ENCODE measurements at places on chromosomes 13 and 19. TPM values are rescaled to one million over a fixed set of nuclear protein-coding genes. Genes with fewer than 3 reads are reported as not detected.

The CEACAM6 gene
- 141 TPM for polyA plus RNA-seq

The CBLC gene
- polyA plus RNA-seq: 35.0 TPM

The GSX1 gene
- polyA plus RNA-seq: not detected

The ZNF560 gene
- 0.05 TPM for polyA plus RNA-seq

The MED16 gene
- polyA plus RNA-seq: 33.0 TPM

The TRPM4 gene
- 11.4 TPM for polyA plus RNA-seq

The FLT1 gene
- 2.1 TPM for polyA plus RNA-seq

The SLITRK1 gene
- polyA plus RNA-seq: not detected

The PSG7 gene
- polyA plus RNA-seq: not detected

The RFC3 gene
- 3.4 TPM for polyA plus RNA-seq

The KLK13 gene
- polyA plus RNA-seq: 406 TPM

The MAP4K1 gene
- 7.3 TPM for polyA plus RNA-seq

The NANOS3 gene
- polyA plus RNA-seq: not detected

The GPR183 gene
- polyA plus RNA-seq: 1.5 TPM
